ENCODE measurements at places on chromosomes 13 and 19.

- DNase-seq = peak; percentile 46
These were observed 26.8 kb downstream of the RASA3 start for GRCh38 chr13:114105521-114106225.

DNA sequence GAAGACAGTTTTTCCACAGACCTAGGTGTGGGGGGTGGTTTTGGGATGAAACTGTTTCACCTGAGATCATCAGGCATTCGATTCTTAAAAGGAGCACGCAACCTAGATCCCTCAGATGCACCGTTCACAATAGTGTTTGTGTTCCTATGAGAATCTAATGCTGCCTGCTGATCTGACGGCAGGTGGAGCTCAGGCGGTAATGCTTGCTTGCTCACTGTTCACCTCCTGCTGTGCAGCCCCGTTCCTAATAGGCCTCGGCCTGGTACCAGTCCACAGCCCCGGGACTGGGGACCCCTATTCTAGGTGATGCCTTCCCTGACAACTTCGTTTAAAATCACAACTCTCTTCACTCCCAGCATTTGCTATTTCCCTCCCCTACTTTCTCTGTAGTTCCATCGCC lies 149.6 kb downstream of the IER2 start:
- no peak for DNase-seq

- DNase-seq = no peak
These were observed 26.5 kb upstream of the SPACA7 start for GRCh38 chr13:112349681-112350080.

GRCh38 chr13:70784207-70784989 lies 676.1 kb upstream of the KLHL1 start:
- DNase-seq = no peak

- no peak for DNase-seq
These were observed 2255.6 kb upstream of the PCDH20 start for GRCh38 chr13:63671296-63671695.

DNA sequence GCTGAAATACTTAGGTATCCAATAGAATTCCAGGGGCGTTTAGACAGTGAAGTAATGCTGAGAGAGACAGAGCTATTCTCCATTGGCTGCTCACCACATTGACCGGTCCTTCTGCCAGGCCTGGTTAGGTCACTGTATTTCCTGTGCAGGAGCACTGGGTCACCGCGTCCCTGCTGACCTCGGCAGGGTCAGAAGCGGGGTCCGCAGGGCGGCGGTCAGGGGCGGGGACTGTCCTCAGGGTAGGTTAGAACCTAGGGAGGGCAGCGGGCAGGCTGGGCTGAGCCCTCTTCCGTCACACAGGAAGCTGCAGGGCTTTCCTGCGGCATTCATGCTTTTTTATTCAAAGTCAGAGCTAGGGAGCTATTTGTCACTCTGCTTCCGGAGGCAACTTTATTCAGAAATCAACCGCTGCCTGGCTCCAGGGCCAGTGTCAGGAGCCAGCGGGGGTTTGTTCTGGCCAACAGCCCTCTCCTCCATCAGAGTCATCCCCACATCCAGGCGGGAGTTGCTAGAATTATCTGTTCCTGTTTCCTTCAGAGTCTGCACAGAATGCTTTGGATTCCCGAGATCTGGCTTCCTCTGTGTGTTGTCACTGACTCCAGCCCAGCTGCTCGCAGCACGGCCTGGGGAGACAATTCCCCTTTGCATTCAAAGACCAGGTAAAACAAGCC lies 81.2 kb upstream of the WASF3 start:
- no peak for DNase-seq

DNA sequence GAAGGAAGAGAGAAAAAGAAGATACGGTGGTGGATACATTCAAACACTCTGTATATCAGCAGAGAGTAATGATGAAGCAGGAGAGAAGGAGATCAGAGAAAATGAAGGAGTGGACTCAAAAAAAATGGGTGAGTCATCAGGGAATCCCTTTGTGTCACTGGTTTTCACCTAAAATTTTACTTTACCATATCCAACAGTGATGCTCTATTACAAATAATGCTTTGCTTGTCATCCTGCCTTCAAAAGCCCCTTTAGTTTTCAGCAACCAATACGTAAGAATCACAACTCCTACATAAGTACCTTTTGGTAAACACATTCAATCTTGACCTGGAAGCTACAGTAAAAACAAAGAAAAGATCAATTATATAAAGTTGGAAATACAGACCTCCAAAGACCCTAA lies 88.8 kb downstream of the ENOX1 start:
- no peak for DNase-seq

GRCh38 chr13:41231786-41232185 lies 31.6 kb downstream of the MTRF1 start:
- no peak for DNase-seq

DNA sequence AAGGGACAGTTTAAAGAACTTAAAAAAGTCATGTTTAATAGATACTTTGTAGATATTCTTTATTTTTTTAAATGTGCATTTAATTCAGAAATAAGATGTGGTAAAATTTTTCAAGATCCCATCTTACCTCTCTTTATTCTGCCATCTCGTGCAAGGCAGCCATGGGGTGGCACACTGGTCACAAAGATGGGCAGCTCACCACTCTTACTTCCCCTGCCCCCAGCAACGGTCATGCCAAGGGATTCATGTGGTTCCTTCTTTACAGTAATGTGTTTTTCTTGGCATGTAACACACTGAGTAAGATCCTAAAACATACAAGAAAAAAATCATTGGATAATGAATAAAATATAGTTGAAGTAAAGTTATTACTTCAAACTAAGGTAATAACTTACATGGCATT lies 64.2 kb downstream of the LNX2 start:
- no peak for DNase-seq

- DNase-seq = no peak
These were observed 16.8 kb downstream of the PALM start for GRCh38 chr19:725461-726089.

GRCh38 chr13:113364901-113365582 lies 1.1 kb upstream of the GRTP1 start:
- no peak for DNase-seq

DNA sequence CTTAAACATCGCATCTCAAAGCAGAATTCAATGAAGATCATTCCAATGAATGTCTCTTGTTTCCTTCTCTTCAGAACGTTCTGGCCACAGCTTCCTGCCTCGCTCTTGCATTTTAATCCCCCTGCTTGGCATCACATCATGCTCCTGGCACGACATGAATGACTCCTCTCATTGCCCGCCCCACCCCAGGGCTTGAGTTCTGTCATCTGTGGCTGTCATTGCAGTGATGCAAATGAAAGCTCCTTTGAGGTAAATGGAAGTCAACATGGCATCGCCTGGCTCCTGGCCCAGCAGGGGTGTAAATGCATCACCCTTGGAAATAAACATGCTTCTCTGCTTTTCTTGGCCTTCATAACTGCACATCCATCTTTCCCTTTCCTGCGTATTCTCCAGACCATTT lies 48.6 kb downstream of the SCEL start:
- no peak for DNase-seq

- no peak for DNase-seq
These were observed 725.6 kb upstream of the SLITRK5 start for GRCh38 chr13:86945584-86945983.

DNA sequence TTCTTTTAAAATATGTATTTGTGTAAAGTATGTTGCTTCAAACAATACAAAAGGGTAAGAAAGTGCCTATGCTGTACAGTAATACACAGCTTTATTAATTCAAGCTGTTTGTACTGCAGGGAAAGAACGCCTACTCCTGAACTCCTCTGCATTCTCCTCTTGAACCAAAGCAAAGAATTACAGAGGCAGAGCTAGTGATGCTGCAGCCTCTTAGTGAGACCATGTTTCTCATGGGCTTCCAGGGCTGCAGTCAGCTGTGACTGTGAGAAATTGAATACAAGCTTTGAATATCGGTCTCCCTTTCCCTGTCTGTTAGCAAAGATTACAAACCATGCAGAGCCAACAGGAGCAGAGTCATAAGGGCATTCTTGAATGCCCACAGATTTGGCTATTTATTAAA lies 248.5 kb downstream of the SLITRK1 start:
- no peak for DNase-seq

DNA sequence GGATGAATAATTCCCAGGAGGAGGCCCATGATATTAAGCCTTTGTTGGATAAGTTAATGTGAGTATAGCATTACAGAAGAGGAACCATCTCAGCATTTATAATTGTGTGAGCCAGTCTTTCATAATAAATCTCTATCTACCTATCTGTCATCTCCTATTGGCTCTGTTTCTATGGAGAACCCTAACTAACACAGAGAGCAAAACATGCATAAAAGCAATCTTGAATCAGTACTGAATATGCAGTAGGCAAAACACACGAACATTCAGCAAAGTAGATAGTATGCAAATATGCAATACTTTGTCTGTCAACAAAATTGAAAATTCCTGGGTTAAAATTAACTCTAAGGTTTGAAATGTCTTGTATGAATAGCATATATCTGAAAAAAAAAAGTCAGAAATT lies 966.3 kb downstream of the DIAPH3 start:
- no peak for DNase-seq

DNA sequence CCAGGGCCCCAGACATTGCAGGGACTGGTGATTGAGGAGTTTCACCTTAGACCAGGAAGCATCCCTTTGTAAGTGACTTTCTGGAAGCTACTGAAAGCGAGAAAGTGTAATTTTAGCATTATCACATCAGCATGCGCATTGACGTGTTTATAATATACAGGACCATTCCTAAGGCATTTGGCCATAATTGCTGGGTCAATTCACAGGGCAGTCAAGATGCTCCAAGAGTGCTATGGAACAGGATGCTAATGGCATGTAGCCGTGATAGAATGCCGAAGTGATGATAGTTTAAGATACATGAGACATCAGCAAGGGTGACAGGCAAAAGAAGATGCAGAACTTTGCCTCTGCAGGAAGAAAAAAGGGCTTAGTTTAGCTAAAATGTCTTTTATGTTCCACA lies 347.6 kb upstream of the NBEA start:
- no peak for DNase-seq

DNA sequence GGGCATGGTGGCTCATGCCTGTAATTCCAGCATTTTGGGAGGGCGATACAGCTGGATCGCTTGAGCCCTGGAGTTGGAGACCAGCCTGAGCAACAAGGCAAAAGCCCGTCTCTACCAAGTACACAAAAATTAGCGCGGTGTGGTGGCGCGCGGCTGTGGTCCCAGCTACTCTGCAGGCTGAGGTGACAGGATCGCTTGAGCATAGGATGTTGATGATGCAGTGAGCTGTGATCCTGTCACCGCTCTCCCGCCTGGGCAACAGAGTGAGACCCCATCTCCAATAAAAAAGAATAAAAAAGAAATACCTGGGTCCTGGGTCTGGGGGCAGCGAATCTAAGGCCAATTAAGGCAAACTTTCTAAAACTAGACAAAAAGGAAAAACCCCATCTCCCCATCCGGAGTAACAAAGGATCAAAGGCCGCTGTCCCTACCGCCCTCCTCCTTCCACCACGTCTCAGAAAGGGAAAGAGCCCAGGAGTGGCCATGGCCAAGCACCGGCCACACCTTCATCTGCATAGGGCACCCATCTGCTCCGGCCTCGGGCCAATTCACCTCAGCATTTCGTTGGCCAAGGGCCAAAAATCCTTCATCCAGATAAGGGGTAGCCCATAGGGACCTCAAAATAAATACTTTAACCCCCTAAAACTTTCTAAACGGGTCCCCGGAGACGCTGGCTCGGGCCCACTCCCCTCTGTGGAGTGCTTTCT lies 851 bp downstream of the ZNF320 start:
- DNase-seq = no peak

GRCh38 chr19:16736709-16737108 lies 17.1 kb downstream of the NWD1 start:
- DNase-seq = no peak

GRCh38 chr19:51417107-51417809 lies at the start of gene SIGLEC10:
Gene SIGLEC10 (minus strand): TSS chr19:51417642. CDS start chr19:51417581, 61 bp downstream.
- DNase-seq = no peak

- DNase-seq = no peak
These were observed 4.4 kb downstream of the WASF3 start for GRCh38 chr13:26561651-26562511.

DNA sequence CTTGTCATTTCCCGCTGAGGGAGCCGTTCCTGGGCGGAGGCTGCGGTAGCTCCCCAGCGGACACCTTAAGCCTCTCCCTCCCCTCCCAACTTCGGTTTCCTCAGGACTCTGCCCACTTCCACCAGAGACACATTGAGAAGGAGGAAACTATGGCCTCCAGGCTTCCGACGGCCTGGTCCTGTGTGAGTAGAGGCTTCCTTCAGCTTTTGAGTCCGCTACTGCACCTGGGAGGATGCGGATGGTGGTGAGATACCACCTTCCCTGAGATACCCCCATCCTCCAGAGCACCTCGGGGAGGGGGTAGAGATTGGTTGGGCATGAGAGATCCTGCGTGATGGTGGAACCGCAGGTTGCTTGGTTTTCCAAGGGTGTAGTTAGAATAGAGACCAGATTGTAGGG lies 955 bp downstream of the ZNF274 start:
- no peak for DNase-seq

DNA sequence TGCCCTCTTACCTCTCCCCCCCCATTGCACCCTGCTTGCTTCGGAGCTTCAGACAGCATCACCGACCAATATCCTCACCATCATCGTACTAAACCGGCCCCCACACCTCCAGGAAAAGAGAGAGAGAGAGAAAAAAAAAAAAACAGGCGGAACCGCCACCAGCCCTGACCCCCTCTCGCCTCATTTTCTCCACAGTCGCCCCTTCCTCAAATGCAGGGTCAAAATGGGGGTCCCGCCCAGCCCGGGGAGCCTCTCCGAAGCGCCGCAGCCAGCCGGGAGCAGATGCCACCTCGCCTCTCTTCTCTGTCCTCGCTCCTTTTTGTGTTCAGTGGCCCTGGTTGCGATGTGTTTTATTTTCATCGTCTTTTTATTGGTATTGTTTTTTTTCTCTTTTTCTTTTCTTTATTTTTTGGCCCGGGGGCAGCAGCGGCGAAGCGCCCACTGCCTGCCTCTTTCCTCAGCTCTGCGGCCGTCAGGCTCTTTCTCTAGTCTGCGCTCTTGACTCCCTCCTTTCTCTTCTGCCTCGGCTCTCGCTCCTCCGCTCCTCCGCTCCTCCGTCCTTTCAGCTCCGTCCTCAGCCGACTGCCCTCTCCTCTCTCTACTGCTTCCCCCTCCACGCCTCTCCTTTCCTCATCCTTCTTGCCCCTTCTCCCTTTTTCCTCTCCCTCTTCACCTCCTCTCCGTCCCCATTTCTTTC lies 41.4 kb downstream of the DEDD2 start:
- peak; percentile 19 for DNase-seq

DNA sequence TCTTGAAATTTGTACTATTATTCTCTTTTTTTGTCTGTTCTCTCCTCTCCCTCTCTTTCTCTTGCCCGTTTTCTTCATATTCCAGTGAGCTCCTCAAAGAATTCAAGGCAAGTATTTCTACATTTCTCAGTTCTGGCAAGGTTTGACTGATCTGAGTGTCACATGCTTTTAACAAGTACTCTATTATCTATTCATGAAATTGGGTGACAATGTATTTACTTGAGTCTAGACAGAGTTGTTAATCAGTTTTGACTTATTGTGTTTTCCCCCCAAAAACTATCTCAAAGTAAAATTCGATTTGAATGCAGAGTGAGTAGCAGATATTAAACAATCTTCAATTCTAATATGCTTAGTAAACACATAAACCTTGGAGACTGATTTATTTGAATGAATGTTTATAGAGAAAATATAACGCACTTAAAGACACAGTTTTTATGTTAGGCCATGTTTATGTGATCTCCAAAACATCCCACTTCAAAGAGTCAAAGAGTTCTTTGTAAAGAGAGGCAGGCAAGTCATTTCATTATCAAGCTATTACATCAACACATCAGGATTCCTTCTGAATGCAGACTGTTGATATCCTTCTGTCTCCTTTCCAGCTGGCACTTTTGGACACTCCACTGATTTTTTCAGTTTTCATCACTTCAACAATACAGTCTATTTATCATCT lies 166.6 kb downstream of the SLITRK6 start:
- no peak for DNase-seq

GRCh38 chr19:3029065-3029923 lies at the start of gene TLE2:
Gene TLE2 (minus strand): TSS chr19:3029280. CDS start chr19:3028904, 376 bp downstream.
- DNase-seq = no peak

All from CD8-positive, alpha-beta memory T cell (primary cell).